Daoy (cell line): ENCODE measurements at places on chromosomes 4 and X.

- no peak for DNase-seq
These were observed 233.4 kb downstream of the CFAP299 start for GRCh38 chr4:80568891-80569290.

- DNase-seq, result no peak
These were observed 257.7 kb downstream of the THOC2 start for GRCh38 chrX:123475068-123475724.

- DNase-seq, result peak; percentile 85
These were observed at the start of gene NHS for GRCh38 chrX:17374619-17375366. TSS of gene NHS (plus strand) at chrX:17375200. CDS start at chrX:17375758, 558 bp downstream.

- DNase-seq, result no peak
These were observed 9.5 kb upstream of the ANKRD50 start for GRCh38 chr4:124722071-124722470.

DNA sequence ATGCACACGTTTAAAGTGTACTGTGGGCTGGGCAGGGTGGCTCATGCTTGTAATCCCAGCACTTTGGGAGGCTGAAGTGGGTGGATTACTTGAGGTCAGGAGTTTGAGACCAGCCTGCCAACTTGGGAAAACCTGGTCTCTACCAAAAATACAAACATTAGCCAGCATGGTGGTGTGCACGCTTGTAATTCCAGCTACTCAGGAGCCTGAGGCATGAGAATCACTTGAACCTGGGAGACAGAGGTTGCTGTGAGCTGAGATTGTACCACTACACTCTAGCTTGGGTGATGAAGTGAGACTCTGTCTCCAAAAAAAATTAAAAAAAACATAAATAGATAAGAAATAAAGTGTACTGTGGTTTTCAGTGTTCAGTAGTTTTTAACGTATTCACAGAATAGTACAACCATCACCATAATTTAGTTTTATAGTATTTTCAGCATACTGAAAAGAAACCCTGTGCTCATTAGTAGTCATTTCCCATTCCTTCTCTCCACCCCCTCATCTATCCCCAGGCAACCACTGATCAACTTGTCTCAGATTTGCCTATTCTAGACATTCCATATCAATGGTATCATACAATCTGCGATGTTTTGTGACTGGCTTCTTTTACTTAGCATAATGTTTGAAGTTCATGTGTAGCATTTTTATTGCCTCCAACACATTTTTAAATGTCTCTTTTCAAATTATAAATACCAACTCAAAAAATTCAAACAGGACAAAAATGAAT, 19.1 kb downstream of the SLAIN2 start:
- peak; percentile 47 for DNase-seq

DNA sequence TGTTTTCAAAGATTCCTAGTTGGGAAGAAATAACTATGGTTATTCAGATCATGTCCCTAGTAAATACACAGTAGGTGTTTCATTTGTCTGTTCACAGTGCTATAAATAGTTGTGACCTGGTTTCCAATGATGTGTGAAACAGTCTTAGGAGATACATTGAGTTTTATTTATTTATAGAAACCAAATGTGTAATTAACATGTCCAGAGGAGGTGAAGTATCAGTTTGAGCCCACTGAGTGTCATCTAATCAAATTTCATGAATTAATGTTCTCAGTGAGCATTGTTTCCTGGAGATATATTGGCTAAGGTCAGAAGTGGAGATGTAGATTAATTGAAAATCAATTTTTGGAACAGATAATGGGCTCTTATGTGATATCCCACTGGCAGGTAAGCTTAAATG, 996.3 kb downstream of the FSTL5 start:
- no peak for DNase-seq

- no peak for DNase-seq
These were observed 200.9 kb upstream of the PSAPL1 start for GRCh38 chr4:7635445-7636239.

GRCh38 chrX:37644381-37645305, 40.9 kb upstream of the XK start:
- no peak for DNase-seq

- no peak for DNase-seq
These were observed 353.0 kb downstream of the IDS start for GRCh38 chrX:149151805-149152757.
